NCI-H187 (cell line): ENCODE measurements at places on chromosomes 1 and 21.

- DNase-seq = no peak
Measured at GRCh38 chr1:243388276-243388675, 132.4 kb downstream of the SDCCAG8 start.

- DNase-seq = no peak
Measured at GRCh38 chr1:63855942-63856341, 82.1 kb downstream of the ROR1 start.

- no peak for DNase-seq
Measured at GRCh38 chr1:248758352-248758751, 2.8 kb upstream of the LYPD8 start.

DNA sequence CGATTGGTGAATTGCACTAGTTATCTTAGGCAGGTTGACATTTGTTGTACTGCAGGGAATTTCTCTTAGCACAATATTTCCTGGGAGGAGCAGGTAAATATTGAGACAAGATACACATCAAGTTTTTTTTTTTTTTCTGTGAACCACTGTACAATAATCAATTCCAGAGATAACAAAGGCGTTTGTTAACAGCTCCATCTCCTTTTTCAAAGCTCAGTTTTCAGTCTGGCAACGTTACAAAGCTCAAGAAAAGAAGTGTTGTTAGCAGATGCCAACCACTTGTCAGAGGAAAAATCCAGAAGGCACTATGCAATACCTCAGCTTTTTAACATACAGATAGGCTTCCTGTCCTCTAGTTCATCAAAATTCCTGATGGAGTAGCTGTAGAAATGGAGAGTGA, 40.9 kb upstream of the DAB1 start:
- no peak for DNase-seq

- no peak for DNase-seq
Measured at GRCh38 chr1:10744654-10745238, 51.7 kb downstream of the CASZ1 start.

- DNase-seq = no peak
Measured at GRCh38 chr1:41890825-41891198, 27.9 kb downstream of the HIVEP3 start.

- no peak for DNase-seq
Measured at GRCh38 chr1:162550925-162551324, 10.6 kb upstream of the UAP1 start.

DNA sequence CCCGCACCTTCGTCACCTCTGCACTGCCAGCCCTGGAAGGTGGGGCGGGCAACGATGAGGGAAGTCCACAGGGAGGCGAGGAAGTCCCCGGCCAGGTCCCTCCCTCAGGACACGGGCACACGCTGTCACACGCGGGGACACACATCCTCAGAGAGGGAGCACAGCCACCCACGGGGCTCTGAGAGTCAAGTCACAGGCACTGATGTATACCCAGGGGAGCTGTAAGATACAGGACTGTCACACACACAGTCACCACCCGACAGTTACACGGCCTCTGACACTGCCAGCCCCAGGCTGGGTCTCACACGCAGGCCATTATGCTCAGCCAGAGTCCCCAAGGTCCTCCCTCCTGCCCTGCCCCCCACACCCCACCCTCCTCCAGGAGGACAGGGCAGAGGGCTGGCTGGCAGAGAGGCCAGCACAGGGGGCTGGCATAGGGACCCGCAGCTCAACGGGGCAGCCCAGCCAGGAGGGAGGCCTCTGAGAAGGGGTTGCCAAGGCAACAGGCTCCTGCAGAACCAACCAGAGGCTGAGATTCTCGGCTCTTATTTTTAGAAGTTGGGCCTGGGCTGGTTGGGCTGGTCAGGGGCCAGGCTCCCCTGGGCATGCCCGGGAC, 17.7 kb upstream of the ADGRB2 start:
- DNase-seq = no peak

GRCh38 chr1:94928293-94928939, 1.5 kb upstream of the CNN3 start:
- DNase-seq = no peak

DNA sequence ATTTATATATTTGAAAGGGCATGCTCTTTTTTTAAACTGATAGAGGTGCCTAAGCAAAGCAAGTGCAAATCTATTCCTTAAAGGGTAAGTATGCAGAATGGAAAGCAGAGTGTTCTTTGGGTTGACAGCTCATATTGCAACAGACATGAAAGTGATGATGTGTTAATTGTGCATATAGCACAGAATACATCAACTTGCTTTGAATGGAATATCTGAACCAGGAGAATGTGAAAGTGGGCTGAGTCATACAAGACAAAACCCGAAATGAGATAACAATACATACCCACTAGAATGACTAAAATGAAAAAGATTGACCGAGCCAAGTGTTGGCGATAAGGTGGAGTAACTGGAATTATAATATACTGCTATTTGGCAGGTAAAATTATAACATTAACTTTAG, 4.3 kb downstream of the CR1 start:
- no peak for DNase-seq

- DNase-seq = no peak
Measured at GRCh38 chr1:1167398-1167821, 6.3 kb upstream of the TTLL10 start.

- no peak for DNase-seq
Measured at GRCh38 chr1:17614586-17614985, 75.1 kb downstream of the ARHGEF10L start.

GRCh38 chr1:178959543-178960460, 65.9 kb upstream of the FAM20B start:
- no peak for DNase-seq

- DNase-seq = no peak
Measured at GRCh38 chr1:168374566-168374965, 93.9 kb downstream of the TBX19 start.

GRCh38 chr21:29152916-29153315, 22.5 kb downstream of the MAP3K7CL start:
- no peak for DNase-seq

DNA sequence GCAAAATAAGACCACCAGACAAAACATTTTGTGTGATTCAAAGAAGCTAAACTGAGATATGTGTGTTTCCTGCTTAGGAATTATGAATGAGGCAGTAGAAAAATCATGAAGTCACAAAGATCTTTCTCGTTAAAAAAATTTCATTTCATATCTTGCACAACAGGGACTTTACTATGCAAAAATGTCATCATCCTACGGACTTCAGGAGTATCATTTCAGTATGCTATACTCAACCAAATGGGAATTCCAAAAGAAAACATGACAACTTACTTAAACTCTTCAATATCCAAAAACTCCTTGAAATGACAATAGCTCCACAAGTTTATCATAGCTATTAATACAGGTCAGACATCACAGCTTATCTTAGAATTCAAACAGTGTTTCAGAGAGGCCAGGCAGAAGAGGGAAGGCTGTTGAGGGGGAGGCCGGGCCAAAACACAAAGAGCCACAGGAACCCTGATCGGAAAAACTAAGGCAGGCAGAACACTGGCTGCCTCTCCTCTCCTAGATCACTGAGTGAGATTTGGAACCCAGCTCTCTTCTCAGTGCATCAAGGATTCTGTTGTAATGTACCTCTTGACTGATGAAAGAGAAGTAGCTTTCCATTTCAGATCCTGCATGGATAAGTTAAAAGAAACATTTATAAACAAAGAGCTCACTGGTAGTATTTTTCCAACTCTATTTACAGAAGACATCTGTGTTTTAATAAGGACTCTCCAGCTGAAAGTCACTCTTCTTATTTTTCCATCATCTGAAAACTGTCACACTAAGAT, 66.9 kb downstream of the TESK2 start:
- no peak for DNase-seq

DNA sequence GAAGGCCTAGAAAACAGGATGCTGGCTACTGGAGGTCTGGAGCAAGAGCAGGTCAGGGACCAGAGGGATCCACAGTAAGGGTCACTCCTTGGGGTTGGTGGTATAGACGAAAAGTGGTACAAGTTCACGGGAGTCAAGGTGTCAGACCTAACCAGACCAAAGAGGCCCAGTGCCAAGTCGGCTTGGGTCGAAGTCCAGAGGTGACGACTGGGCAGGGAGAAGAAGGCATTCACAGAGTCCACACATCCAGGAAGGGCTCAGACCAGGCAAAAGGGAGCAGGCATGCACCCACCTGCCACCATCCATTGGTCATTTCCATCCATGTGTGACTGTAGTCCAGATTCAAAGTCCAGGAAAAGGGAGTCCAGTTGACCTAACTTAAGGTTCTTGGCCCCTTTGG, 27.1 kb upstream of the SYT6 start:
- no peak for DNase-seq

GRCh38 chr1:111821121-111821745, 65.5 kb downstream of the DDX20 start:
- DNase-seq = no peak

- no peak for DNase-seq
Measured at GRCh38 chr1:22530715-22531114, 32.6 kb upstream of the EPHA8 start.

- no peak for DNase-seq
Measured at GRCh38 chr1:212477680-212478466, 45.2 kb downstream of the NENF start.

GRCh38 chr1:38941093-38941492, 537 bp downstream of the RHBDL2 start:
- no peak for DNase-seq

- DNase-seq = no peak
Measured at GRCh38 chr21:32329331-32329730, 30.7 kb downstream of the MRAP start.

- DNase-seq = no peak
Measured at GRCh38 chr1:206037581-206037980, 13.9 kb upstream of the CTSE start.

DNA sequence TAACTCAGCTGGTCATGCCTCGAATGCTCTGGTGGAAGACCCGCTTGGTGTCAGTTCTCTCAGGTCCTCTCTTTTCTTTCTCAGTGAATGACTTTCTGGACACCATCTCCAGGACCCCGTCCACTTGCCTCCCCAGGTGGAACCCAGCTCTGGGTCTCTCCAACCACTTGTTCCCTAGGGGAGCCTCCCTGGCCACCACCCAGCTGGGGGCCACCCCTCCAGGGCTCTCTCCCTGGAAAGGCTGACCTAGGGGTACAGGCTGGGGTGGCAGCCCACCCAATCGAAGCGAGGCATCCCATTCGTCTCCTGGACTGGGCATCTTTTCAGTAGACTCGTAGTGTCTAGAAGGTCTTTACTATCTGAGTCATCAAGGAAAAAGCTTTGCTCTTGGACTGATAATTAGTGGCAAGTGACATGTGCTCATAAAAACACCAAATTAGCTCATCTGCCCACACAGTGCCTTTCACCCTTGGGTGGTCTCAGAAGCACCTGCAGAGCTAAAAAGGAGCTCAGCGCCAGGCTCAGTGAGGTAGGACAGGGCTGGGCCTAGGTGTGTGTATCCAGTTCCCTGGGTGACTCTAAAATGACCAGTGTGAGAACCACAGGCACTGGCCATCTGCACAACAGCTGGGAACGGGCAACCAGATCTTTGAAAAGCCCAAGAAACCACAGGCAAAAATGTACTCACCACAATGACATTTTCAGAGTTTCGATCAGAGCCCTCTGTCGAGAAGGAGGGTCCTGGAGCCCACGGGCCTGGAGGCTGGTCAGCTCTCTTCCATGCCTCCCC, 2.4 kb upstream of the PDXK start:
- DNase-seq = no peak

GRCh38 chr1:22228074-22228473, 85.2 kb upstream of the WNT4 start:
- DNase-seq = no peak

- DNase-seq = no peak
Measured at GRCh38 chr1:84283381-84283780, 18.1 kb upstream of the SAMD13 start.

DNA sequence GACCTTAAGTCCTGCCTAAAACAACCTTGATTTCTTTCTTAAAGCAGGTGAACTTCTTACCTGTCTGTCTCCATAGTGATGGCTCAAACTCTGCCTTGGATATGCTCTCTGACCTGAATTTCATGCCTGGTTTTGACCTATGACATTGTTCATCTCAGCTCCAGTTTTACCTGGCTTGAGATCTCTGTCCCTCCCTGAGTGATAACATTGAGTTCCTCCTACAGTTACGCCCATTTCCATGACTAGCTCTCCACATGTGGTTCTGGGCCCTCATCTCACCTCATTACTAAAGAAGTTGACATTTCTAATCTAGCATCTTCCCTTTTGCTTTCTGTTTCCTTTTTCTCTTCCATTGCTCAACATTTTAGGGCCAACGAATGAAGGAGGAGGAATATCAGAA, 233.1 kb downstream of the HHIPL2 start:
- DNase-seq = no peak

DNA sequence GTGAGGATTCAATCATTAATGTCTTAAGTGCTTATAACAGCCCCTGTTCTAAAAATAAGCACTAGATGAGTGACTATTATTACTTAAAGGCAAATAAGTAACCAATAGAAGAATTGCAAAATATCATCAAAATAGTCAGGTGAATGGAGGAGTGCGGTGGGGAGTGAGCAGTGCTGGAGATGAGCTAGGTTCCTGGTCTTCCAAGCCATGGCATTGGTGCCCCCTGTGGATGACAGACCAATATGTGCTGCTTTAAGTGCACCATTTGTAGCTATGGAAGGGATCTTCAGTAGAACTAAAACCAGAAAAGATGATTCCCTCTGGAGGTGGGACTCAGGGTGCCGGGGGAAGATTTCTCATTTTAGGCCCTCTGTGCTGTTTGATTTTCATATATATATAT, 46.1 kb upstream of the SLC30A1 start:
- no peak for DNase-seq

- no peak for DNase-seq
Measured at GRCh38 chr1:214615109-214615508, 12.1 kb downstream of the CENPF start.

DNA sequence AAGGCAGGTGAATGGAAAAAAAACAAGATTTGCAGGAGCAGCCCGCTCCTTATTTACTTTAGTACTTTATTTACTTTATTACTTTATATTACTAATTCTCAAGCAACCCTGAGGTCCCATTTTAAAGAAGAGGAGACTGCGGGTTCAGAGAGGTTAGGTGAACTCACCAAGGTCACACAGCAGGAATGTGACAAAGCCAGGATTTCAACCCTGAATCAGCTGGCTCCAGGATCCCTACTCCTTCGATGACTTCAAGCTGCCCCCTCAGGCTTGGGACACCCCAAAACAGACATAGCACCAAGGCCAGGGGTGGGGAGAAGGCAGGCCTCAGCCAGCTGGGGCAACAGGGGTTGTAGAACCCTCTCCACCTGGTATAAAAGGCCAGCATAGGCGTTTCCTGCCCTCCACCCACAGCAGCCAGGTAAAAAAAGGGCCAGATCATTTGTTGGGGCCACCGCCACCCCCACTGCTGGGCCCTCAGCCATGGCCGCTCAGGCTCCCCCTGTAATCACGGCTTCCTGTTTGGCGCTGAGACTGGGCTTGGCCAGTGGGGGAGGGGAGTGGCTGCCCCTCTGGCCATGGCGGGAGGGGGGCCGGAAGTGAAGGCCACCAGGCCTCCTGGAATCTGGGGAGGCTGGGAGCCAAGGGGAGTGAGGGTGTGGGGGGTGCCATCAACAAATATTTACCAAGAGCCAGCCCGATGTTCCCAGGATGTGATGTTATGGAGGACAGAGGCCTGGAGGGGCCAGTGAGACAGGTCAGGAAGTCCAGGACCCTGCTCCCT, 6.6 kb downstream of the SDC3 start:
- no peak for DNase-seq

- no peak for DNase-seq
Measured at GRCh38 chr1:117001254-117001927, at the start of gene CD101. Gene CD101, plus strand, starts transcription at chr1:117001760. Its CDS starts 58 bp downstream, at chr1:117001818.
